ENCODE measurements at places on chromosomes 6 and 20. TPM values are rescaled to one million over a fixed set of nuclear protein-coding genes. Genes with fewer than 3 reads are reported as not detected.

DNA sequence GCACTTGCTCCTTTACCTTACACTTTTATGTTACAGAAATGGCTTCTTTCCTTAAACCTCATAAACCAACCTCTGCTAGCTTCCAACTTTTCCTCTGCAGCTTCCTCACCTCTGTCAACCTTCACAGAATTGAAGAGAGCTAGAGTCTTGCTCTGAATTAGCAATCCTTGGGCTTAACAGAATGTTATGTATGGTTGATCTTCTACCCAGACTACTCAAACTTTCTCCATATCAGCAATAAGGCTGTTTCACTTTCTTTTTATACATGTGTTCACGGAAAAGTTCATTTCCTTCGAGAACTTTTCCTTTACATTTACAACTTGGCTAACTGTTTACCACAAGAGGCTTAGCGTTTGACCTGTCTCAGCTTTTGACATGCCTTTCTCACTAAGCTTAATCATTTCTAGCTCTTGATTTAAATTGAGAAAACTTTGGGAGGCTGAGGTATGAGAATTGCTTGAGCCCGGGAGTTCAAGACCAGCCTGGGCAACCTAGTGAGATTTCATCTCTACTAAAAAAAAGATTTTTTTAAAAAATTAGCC, 207.3 kb downstream of the BMP7 start:
- no peak for DNase-seq

The PTPRT gene
- total RNA-seq: 0.03 TPM

DNA sequence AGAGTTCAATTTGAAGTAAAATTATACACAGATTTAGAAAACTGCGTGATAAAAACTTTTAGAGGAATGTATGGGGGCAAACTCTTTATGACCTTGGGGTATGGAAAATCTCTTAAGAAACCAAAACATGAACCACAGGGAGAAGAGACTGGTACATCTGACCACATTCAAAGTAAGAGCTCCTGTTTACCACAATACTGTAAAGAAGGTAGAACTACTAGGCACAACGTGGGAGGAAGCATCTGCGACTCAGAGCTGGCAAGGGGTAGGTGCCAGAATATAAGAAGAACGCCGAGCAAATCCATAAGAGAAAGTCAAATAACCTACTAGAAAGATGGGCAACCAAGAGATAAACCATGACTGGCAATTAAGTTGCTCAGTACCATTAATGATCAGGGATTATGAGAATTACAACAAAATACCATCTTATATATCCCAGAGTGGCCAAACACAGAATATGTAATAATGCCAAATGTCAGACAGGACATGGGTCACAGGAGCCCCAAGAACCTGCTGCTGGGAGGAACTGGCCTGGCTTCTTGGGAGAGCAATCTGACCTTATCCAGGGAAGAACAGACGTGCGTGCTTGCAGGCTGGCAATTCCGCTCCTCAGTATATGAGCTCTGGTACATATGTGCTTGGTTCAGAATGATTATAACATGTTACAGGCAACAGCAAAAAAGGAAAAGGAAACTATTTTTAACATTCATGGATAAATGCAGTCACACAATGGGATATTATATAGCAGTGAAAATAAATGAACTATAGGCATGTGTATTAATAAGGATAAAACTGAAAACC, 50.2 kb downstream of the INSM1 start:
- DNase-seq: no peak

DNA sequence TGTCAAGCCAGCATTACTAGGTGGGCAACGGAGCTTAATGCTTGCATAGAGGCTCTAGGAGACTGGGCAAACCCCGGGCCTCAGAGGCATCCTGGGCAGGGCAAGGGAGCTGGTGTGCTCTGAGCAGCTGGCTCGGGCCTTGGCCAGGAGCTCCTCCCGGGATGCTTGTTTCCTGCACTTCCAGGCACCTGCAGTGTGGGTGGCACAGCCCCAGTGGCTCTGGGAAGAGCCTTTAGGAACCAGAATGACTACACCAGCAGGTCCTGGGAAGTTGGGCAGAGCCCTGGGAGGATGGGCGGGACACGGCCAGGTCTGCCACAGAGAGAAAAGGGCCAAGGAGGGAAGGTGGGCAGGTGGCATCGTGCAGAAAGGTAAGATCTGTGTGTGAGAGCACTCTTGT, 80.4 kb upstream of the CD93 start:
- DNase-seq: no peak

DNA sequence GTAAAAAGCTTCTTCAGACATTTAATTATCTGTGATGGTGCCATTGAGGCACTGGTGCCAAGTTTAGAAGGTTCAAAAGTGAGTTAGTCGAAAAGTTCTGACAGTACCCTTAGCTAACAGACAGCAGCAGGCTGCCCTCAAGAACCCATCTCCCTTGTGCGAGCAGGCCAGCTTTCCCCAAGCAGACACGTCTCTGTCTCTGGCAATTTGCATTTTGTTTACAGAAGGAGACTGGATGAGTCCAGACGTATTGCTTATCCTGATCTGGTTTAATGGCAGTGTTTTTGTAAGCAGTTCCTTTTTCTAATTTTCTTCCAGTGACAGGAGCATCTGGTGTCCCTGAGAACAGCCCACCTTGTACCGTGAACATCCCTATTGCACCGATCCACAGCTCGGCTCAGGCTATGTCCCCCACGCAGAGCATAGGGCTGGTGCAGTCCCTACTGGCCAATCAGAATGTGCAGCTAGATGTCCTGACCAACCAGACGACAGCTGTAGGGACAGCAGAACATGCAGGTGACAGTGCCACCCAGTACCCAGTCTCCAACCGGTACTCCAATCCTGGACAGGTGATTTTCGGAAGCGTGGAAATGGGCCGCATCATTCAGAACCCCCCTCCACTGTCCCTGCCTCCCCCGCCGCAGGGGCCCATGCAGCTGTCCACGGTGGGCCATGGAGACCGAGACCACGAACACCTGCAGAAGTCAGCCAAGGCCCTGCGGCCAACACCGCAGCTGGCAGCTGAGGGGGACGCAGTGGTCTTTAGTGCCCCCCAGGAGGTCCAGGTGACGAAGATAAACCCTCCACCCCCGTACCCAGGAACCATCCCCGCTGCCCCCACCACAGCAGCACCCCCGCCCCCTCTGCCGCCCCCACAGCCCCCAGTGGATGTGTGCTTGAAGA, 58.3 kb upstream of the TMEM181 start:
- DNase-seq: no peak

DNA sequence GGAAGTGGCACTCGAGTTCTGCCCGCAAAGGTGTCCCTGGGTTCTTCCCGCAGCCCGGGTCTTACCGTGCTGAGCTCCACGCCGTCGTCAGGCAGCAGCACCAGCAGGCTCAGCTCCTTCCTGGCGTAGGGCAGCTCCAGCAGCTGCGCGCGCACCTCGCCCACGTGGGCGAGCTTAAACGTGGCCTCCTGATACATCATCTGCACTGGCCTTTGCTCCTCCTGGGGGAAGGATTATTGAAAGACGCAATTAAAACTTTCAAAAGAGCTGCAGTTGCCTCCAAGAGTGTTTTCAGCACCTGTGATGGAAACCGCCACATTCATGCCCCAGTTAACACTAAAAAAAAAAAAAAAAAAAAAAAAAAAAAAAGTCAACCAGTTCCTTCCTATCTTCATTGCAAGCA, 11.3 kb downstream of the SERPINB9 start:
- DNase-seq: no peak

- DNase-seq: no peak
Measured at GRCh38 chr6:75481936-75482593, 11.5 kb downstream of the FILIP1 start.

DNA sequence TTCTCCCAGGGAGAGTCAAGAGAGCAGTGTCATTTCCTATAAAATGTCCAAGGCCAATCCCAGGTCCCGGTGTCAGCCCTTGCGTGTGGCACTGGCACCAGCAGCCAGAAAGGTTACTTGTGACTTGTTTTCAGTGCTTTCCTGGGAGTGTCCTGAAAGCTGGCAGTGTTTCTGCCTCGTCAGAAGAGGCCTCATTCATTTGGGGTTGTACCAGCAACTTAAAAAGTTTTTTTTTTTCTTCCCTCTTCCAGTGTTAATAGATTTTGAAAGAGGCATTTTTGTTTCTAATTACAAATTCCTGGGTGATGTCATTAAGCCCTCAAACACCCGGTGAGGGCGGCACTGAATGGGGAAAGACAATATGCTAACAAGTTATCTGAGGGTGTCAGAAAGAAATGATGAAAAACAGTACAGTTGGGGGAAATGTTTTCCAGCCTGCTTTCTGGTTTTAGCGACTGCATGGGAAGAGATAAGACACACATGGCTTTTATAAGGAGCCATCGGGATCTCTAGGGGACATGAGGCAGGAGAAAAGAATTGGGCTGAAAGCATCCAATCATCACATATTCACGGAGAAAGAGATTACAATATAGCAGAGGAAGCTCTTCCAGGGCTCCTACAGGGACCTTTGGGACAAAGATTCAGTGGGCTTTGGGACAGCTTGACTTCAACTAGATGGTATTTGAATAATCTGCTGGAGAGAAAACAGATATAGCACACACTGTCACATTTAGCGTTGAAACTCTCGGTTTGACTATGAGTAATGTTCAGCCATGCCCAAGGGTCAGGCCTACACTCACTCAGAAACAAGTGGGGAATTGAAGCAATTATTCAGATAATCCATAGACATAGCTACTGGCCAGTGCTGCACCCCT, 153.0 kb downstream of the BCAS1 start:
- DNase-seq: no peak

DNA sequence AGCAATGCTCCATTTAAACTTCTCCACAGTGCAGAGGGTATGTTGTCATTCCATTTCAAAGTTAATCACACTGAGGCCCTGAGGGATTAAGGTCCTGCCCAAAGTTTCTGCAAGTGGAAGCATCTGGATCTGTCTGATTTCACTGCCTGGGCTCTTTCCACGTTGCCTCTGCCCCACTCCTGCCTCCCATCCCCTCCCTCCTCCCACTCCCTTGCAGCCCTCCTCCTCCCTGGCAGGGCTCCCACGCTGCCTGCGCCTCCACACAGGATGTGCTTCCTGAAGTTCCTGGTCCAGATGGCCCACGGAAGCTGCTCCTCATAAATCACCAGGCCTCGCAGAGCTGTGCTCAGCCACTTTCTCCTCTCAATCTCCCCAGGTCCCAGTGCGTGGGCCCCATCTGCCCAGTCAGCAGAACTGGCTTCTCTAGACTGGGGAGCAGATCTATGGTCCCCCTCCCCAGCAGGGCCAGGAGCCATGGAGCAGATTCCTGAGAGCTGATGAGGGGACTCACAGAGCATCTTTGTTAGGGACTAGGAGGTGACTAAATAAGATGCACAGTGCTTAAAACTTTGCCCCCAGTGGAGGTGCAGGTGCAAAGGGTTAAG, 65.4 kb upstream of the MAFB start:
- DNase-seq: no peak

- DNase-seq: no peak
Measured at GRCh38 chr20:22425344-22426295, 158.8 kb downstream of the FOXA2 start.

- DNase-seq: no peak
Measured at GRCh38 chr6:155939253-155939652, 483.6 kb upstream of the NOX3 start.

All from cardiac septum (tissue), 1 donor.